Dermis blood vessel endothelial cell (primary cell): ENCODE measurements at places on chromosomes 1 and 21. TPM values are rescaled to one million over a fixed set of nuclear protein-coding genes. Genes with fewer than 3 reads are reported as not detected.

DNA sequence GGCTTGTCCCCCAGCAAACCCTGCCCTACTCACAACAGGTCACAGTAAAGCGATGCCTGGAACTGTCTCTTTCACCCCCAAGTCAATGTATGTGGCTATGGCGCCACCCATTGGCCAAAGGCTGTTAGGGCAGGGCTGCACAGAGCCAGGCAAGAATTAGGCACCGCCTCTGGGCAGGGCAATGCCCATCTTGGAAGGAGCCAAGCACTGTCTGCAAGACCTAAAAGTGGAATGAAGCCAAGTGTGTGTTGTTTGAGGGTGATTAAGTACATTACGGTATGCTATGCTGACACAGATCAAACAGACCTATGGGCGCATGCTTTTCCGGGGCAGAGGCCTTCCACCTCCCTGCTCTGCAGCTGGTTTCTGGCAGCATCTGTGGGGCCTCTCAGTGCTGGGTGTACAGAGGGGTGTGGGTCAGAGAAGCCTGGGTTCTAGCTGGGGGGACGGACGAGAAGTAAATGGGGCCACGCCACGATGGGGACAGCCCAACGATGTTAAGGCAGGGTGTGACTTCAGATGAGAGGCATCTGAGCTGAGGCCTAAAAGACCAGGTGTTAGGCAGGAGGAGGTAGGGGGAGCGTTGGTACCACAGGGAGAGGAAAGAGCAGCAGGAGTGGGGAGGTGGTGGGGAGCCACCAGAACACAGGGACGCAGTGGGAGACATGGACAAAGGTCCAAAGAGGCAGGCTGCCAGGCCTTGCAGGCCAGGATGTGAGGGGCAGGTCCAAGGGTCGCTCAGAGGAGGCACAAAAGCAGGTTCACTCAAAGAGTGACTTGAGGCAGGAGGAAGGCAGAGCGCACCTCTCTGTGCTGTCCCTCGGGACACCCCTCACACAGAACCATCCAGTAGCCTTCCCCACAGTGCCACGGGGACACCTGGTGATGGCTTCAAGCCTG is 49.8 kb downstream of the ACOT7 start:
- peak; percentile 84 for DNase-seq

GRCh38 chr1:229756666-229757065 is 130.6 kb downstream of the URB2 start:
- no peak for DNase-seq

DNA sequence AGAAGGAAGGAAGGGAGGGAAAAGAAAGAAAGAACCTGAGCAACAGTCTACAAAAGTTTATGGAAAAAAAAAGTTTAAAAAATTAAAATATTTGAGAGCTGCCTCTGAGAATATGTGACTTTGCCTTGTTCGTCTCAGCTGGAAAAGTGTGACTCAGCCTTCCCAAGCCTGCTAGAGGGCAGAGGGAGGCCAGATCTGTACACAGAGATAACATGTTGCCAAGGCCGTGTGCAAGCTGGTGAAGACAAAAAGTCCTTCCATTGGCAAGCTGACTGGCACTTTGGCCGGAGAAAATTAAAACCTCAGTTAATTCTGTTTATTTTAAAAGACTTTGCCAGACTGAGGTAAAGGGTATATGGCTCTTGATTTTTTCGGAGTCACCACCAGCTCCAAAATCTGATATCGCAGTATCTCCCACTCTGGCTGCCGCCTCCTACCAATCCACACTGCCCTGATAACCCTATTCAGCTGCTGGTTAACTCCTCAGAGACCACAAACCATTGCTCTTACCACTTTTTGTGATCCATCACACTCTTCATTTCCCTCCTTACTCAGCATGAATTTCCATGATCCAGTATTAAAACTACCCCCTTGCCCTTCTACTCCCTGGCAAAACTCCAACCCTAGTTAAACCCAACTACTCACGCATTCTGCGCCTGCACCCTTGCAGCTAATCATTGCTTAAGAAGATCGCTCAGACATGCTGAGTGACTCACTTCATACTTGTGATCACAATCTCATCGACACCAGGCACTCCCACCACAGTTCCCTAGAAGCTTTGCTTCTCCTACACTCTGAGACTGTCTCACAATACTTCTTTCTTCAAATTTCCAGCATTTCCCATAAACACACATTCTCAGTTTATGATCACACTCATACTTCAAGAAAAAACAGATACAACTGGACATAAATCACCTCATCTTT is 5.7 kb upstream of the PPP1R15B start:
- DNase-seq, result peak; percentile 96

DNA sequence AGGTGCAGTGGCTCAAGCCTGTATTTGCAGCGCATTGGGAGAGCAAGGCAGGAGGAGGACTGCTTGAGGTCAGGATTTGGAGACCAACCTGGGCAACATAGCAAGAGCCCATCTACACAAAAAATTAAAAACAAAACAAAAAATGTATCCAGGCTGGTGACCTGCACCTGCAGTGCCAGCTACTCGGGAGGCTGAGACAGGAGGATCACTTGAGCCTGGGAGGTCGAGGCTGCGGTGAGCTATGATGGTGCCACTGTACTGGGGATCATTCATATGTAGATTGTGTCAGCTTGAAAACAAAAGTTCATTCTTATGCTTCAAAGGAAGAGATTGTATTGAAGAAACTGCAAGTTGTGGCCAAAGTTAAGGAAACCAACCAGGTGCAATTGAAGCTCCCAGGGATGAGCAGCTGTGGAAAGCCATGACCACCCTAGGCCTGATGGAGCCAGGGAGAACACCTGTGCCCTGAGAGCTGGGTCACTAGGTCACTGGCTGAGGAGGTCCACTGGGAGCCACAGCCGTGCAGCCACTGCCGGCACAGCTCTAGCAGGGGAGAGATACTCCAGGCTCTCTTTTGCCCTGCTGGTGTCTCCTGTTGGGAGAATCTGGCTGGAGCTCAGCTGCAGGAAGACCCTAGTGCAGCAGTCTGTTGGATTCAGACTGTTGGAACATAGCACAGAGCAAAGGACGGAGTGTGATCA is 13.3 kb upstream of the BRWD1 start:
- no peak for DNase-seq

GRCh38 chr1:12067900-12068821 is 5.1 kb downstream of the TNFRSF8 start:
- DNase-seq, result peak; percentile 17

DNA sequence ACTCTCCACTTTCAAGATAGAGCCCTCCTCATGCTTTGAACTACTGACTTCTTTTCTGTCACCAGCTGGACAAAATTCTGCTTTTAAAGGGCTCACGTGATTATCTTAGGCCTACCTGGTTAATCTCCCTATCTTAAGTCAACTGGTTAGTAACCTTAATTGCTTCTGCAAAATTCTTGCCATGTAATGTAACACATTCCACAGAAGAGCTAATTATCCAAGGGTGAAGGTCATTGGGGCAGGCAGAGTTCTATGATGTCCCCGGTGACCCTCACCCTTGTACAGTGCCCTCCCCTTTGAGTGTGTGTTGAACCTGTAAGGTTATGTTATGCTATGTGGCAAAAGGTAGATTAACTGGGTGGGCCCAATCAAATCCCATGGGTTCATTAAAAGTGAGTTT is 25.2 kb upstream of the FOXE3 start:
- DNase-seq, result no peak

EXTL2 gene
- total RNA-seq, result 13.4 and 21.3 TPM in 2 replicates

SLFNL1 gene
- total RNA-seq, result 0.19 and 0.51 TPM in 2 replicates

LCE1A gene
- total RNA-seq, result not detected in 2 replicates
